Activated CD4-positive, alpha-beta T cell treated with anti-CD3 and anti-CD28 coated beads, Interleukin-10, Interleukin-2, amounts not matched to agents 100 ng/mL and 50 ng/mL, durations not matched to agents 16 hours and 8 hours (primary cell): ENCODE measurements at places on chromosomes 12 and 14.

GRCh38 chr12:78914859-78915331 is 50.3 kb downstream of the SYT1 start:
- no peak for DNase-seq

GRCh38 chr12:53456654-53457366 is 4.9 kb downstream of the PCBP2 start:
- DNase-seq = no peak

GRCh38 chr14:28765169-28765830 is 1.3 kb upstream of the FOXG1 start:
- no peak for DNase-seq

DNA sequence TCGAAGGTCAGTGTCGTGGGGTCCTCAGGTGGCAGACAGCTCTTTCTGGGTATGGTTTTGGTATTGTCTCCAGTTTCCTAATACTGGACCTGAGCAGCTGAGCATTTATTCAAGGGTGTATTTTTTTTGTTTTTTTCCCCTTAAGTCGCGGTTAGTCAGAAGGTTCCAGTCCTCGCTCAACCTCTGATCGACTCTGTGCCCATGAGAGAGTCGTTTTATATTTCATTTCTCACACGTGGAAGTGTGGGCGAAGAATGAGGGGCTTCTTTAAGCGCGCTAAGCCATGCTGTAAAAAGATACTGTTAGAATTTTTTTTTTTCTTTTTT is 499 bp downstream of the MIPOL1 start:
- no peak for DNase-seq

DNA sequence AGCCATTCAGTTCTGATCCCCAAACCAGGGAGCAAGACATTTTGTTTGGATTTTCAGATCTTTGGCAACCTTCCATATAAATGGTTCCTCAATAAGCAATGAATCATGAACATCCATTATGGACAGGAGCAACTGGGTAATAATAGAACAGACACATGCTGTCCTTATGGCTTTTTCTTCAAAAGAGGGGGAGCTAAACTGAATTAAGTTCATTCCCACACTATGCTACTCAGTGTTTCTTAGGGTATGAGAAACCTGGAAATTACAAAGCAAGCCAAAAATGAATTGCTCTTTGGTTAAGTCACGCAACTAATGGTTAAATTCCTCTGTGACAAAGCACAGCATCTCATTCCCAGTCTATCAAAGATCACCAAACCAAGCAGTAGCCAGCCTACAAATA is 51.0 kb downstream of the PTGER2 start:
- no peak for DNase-seq

DNA sequence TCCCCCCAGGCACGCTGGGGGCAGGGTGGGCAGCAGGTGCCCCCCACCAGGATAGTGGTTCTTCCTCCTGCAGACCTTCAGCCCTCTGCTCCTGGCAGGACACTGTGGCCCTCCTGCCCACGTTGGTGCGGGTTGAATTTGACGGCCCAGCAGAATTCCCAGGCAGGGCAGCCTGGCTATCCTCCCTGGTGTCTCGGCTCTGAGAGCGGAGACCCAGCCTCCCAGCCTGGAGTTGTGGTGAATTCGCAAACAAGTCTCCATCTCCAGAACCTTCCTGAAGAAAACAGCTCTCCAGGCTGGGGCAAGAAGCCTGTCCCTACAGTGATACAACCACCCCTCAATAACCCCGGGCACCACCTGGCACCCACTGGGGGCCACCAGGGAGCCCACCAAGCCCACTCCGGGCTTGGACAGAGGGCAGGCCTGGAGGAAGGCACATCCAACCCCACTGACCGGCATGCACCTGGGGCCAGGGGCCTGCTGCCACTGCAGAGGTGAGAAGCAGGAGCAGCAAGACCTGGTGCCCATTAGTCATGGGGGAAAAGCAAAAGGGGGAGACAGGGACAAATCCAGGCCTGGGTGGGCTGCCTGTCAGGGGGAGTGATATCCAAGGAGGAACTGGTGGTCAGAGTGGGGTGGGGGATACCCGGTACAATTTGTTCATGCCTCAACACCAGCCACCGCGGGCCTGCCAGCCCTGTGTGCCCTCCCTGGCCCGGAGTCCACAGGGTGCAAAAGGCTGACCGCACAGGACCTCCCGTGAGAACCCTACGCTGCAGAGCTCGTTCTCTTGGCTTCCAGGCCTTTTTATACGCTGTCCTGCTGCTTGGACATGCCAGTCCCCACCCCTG is 3.6 kb downstream of the ANKRD9 start:
- no peak for DNase-seq

- peak; percentile 32 for DNase-seq
These were observed 2.0 kb downstream of the ZBTB25 start for GRCh38 chr14:64501411-64502171.

DNA sequence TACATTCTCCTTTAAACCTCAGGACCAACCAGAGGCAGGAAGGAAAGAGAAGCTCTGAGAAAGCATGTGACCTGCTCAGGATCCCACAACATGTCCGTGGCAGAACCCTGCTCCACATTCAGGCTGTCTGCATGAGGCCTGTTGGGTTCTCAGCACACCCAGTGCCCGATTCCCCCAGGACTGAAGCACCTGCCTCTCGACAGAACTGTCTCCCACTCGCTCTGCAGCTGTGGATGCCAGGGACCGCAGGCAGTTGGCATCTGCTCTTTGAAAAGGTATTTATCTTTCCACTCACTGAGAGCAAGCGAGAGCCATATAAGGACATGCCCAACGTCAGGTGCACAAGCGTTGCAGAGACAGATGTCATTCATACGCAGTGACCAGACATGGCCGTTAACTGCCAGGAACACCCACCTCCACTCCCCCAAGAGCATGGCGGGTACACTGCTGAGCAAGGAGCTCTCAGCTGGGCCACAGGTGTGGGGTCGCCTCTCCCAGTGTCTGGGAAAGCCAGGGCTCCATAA is 18.9 kb downstream of the PITPNM2 start:
- DNase-seq = no peak

DNA sequence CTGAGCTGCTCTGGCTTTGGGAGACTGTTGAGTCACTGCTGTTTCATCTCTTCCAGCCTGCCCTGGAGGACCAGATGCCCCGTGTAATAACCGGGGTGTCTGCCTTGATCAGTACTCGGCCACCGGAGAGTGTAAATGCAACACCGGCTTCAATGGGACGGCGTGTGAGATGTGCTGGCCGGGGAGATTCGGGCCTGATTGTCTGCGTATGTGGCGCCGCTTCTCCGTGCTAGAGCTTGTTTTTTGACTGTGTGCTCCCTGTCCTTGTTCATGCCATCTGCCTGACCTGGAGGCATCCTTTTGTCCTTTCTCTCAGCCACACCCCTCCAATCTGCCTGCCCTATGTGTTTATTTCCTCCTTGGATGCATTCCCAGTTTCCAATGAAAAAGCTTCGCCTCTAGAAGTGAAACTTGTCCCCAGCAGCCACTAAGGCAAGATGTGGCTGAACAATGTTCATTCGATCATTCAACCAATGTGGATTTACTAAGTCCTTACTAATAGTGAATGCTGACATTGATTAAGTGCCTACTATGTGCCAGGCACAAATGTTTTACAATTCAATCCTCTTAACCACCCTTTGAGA is 98.6 kb downstream of the NT5DC3 start:
- no peak for DNase-seq

- DNase-seq = no peak
These were observed 39.6 kb downstream of the SLC15A4 start for GRCh38 chr12:128784030-128784760.

GRCh38 chr12:124797321-124797720 is 66.3 kb downstream of the SCARB1 start:
- no peak for DNase-seq
